T follicular helper cell (primary cell): ENCODE measurements at places on chromosomes 1 and 21.

DNA sequence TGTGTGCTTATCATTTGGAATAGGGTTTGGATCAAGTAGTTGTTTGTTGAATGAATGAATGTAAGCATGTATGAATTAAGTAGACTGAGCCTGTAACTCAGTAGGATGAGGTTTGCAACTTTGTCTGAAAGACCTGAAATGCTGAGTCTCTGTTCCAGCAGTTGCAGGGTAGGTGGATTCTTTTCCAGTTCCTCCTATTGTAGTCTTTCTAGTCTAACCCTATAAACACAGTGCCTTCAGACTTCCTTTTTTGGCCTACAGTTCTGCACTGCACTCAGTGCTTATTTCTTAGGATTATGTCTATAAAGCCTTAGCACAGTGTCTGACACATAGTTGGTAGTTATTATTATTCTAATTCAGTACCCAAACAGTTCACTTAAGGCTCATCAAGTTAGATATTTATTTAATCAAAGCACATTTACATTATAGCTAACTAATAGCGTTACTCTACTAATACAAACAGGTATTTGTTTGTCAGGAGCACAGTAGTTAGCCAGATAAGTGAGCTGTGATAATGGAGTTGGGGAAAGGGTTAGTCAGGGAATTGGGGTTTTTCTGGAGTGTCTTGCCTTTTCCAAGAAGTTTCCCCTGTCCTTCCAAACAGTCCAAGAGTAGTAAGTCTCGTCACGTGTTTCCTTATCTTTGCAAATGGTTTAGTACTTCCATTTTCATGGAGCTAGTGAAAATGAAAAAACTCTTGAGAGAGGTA, 45.0 kb downstream of the ABCD3 start:
- DNase-seq = no peak

DNA sequence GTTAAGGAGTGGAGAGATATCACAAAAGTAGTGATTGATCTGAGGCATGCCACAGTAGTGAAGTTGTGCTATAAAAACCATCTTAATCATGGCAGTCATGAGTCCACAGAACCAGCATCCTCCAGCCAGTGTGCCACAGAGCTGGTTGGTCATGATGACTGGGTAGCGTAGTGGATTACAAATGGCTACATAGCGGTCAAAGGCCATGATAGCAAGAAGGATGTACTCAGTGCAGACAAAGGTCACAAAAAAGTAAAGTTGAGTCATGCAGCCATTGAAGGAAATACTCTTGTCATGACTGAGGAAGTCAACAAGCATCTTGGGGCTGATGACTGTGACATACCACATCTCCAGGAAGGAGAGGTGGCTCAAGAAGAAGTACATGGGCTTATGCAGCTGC, 6.7 kb downstream of the OR6Y1 start:
- no peak for DNase-seq

DNA sequence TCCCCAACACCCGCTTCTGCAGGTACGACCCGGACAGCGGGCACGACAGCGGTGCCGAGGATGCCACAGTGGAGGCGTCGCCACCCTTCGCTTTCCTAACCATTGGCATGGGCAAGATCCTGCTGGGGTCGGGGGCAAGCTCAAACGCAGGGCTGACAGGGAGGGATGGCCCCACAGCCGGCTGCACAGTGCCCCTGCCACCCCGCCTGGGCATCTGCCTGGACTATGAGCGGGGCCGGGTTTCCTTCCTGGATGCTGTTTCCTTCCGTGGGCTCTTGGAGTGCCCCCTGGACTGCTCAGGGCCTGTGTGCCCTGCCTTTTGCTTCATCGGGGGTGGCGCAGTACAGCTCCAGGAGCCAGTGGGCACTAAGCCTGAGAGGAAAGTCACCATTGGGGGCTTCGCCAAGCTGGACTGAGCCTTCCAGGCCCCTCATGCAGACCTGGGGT, 10.1 kb downstream of the TRIM46 start:
- DNase-seq = no peak

DNA sequence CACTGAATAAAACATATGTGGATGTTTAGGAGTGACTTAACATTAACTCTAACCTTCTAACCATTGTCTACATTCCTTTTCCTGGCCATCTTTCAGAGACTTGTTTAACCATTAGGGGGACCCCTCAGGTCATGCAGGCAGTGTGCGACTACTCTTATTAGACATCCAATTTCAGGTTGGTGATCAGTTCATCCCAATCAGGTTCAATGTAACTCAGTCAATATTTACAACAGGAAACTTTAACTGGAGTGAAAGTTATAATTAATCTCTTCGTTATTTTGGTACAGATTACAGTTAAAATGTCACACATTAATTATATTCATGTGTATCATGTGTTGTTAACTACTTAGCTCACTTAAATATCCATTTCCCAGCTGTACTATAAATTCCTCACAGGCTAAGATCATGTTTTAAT, 68.8 kb upstream of the RGS1 start:
- DNase-seq = no peak

DNA sequence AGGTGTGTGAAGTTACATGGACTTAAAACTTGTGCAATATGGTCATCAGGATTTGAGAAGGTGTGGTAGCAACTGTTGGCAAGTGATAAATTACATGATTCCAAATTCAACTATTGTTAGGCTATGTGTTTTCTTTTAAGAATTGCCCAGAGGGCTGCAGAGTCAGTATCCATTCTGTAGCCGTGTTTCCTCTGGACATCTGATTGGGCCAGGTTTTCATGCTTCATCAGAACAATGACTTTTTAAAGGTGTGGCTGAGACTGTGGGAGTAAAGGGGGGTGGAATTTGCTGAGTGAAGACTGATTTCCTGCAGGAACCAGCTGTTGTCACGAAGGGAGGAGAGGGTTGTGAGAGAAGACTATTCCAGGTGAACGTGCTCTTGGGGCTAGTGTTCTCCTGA, 1.7 kb upstream of the HRNR start:
- DNase-seq = no peak

GRCh38 chr1:182493063-182493462, 43.1 kb downstream of the RGSL1 start:
- DNase-seq = no peak

DNA sequence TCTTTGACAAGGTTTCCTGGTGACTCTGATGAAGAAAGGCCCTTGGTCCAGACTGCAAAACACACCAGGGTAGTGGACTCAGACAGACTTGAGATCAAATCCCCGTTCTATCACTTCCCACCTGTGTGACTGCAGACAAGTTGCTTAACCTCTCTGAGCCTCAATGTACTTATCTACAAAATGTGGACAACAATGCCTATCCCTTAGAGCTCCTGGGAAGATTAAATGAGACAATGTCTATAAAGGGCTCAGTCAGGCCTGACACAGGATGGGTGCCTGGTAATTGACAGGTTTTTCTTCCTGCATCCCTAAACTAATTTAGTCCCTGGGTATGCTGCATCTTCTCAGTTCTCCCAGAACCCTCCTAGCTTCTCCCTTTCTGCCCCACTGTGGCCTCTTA, 37.9 kb upstream of the ZBTB40 start:
- DNase-seq = no peak

DNA sequence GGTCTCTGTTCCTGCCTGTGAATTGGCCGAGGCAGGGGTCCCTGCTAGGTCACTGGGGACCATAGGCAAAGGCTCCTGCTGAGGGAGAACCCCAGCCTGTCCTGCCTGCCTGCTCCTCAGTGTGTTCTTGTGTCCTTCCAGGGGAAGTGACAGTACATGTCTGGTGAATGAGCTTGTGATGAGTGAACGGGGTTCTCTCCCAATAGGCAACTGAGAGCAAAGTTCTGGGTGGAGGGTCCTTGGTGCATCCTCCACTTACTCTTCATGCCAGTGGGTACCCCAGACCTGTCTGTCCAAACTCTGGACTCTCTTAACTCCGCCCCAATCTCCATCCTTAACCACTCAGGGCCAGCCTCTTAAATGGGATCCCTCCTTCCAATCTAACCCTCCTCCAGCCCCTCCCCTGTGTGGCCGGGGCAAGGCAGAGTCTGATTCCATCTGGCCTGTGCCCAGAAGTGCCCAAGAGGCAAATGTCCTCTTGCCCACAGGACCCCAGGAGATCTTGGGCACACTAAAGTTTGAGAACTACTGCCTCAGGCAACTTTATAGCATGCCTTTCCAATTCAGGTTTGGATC, 2.0 kb downstream of the XKR8 start:
- no peak for DNase-seq

- no peak for DNase-seq
Measured at GRCh38 chr1:44632598-44632997, 41.7 kb downstream of the TMEM53 start.

- no peak for DNase-seq
Measured at GRCh38 chr1:78619032-78619431, 1.2 kb upstream of the IFI44L start.

GRCh38 chr1:112546076-112546475, 37.3 kb downstream of the WNT2B start:
- DNase-seq = no peak
